ENCODE measurements at places on chromosomes 11 and 22. TPM values are rescaled to one million over a fixed set of nuclear protein-coding genes. Genes with fewer than 3 reads are reported as not detected.

- peak; percentile 44 for DNase-seq
Observed at GRCh38 chr11:47599902-47600301, 5.7 kb upstream of the C1QTNF4 start.

- peak; percentile 75 for DNase-seq
Observed at GRCh38 chr22:24133187-24133965, 47.9 kb upstream of the SUSD2 start.

GRCh38 chr11:96023275-96023674, 99.4 kb upstream of the MTMR2 start:
- no peak for DNase-seq

- peak; percentile 91 for DNase-seq
Observed at GRCh38 chr11:76807206-76807875, 24.2 kb downstream of the TSKU start.

DNA sequence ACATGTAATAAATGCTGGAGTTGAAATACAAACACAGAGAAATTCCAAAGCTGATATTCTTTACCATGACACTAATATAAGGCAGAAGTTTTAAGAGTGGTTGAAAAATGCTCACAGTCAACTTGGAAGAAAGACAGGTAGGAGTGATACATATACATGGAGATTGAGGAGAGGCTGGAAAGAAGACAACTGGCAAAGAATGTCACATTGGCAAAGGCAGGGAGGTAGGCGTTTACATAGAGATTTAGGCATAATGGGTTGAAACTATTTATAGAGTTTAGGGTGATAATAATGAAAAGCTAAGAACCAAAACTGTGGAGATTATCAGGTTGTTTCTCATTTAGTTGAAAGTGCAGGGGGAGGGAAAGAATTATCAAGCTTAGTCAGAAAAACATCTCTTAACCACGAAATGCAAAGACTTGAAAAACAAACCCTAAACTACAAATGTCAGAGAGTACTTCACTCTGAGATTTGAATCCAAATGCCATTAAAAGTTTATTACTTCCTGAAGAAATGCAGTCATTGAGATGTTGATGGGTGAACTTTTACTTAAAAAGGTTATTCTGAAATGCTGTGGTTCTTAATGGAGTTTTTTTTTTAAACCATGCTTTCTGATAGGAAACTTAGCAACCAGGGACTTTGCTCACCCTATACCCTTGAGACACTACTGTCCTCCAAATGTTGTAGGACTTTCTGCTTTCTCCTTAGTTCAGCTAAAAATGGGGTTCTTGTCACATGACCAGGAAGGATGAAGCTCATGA, 138.4 kb upstream of the CCDC90B start:
- no peak for DNase-seq

The OAF gene
- 23.5 TPM for total RNA-seq

The BRSK2 gene
- total RNA-seq, result 3.2 TPM

The OSBPL5 gene
- total RNA-seq, result 45.7 TPM

Measured in sigmoid colon (tissue), 7 donors.